ENCODE measurements at places on chromosomes 7 and 10. TPM values are rescaled to one million over a fixed set of nuclear protein-coding genes. Genes with fewer than 3 reads are reported as not detected.

The BRI3 gene
- 193 TPM for total RNA-seq

The LOXL4 gene
- 10.9 TPM for total RNA-seq

The GBF1 gene
- total RNA-seq: 32.6 TPM

The GNAT3 gene
- not detected for total RNA-seq

The ECHDC3 gene
- 7.7 TPM for total RNA-seq

The C10orf67 gene
- total RNA-seq: not detected

The TMEM176B gene
- 110 TPM for total RNA-seq

The PTPRN2 gene
- 1.6 TPM for total RNA-seq

The OR6V1 gene
- total RNA-seq: not detected

The TEX36 gene
- not detected for total RNA-seq

The FAM25G gene
- not detected for total RNA-seq

The NCF1 gene
- 9.3 TPM for total RNA-seq

The NOC3L gene
- 15.5 TPM for total RNA-seq

The COL17A1 gene
- total RNA-seq: 0.48 TPM

The FZD8 gene
- total RNA-seq: 9.5 TPM

The ARMC10 gene
- 35.4 TPM for total RNA-seq

The POU6F2 gene
- 0.19 TPM for total RNA-seq

The SAMD9 gene
- total RNA-seq: 8.5 TPM

Data from posterior vena cava (tissue), 2 donors.